Sigmoid colon (tissue), 7 donors: ENCODE measurements at places on chromosomes 16 and 17. TPM values are rescaled to one million over a fixed set of nuclear protein-coding genes. Genes with fewer than 3 reads are reported as not detected.

The TBC1D28 gene
- not detected for total RNA-seq

The SPNS2 gene
- total RNA-seq, result 10.8 TPM

DNA sequence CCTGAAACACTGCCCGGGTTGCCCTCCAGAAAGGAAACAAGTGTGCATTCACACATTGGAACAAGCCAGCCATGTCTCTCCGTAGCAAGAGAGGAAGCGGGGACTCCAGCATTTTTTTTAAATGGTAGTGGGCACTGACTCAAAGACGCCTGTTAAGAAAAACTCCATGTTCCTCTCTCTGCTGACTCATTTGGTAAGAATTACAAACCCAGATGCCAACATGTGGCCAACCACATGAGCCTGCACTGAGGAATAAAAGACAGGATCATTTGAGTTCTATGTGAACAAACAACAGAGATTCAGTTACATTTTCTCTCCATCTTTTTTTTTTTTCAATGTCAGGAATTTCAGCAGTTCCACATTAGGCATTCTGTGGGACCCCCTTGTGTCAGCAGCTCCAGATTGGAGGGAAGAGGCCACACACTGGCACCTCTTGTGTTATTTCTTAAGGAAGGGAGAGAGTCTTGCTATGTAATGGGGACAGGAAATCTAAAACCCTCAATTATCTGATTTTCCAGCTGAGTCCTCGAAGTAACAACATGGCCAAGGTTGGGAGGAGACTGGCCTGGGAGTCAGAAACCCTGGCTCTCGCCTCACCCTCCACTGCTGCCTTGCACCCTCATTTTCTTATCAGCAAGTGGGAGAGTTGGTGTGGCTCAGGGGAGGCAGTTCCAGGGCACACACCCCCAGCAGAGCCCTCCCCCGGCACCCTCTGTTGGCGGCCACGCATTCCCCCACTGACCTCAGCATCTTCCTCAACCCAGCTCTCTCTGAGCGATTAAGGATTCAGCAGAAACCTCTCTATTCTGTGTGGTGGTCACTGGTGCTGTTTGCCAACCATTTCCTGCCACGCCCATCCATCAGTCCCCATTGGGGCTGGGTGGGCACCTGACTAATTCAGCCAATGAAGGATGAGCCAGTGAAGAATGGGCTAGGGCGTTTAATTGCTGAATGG lies 173.0 kb downstream of the FOXL1 start:
- no peak for DNase-seq

DNA sequence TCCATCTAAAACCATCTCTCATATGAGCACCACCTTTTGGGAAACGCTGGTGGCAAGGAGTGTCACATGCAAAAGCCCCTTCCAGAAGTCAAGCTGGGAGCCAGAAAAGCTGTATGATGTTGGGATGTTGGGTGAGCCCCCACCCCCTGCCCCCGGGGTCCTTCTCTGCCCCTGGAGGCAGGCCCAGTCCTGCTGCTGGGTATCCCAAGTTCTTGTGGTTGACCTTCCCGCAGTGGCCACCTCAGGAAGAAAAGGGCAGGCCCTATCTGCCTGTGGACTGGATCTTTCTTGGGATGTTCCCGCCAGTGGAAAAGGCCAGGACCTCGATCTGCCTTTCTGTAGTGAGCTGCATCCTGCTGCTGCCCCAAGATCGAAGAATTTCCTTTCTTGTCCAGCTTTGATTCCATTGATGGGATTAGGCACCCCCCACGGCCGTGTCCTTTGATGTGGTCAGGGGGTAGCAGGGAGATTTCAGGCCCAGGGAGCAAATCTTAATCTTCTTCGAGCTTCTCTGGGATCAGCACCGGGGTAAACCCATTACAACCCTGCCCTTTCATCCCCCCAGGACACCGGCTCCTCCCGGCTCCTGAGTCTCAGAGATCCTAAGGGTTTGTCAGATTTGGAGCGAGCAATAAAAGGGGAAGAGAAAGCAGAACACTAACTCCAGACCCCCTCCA lies 165.6 kb downstream of the RAB11FIP4 start:
- DNase-seq, result no peak

- no peak for DNase-seq
Observed at GRCh38 chr17:185445-186138, 4.1 kb upstream of the DOC2B start.

DNA sequence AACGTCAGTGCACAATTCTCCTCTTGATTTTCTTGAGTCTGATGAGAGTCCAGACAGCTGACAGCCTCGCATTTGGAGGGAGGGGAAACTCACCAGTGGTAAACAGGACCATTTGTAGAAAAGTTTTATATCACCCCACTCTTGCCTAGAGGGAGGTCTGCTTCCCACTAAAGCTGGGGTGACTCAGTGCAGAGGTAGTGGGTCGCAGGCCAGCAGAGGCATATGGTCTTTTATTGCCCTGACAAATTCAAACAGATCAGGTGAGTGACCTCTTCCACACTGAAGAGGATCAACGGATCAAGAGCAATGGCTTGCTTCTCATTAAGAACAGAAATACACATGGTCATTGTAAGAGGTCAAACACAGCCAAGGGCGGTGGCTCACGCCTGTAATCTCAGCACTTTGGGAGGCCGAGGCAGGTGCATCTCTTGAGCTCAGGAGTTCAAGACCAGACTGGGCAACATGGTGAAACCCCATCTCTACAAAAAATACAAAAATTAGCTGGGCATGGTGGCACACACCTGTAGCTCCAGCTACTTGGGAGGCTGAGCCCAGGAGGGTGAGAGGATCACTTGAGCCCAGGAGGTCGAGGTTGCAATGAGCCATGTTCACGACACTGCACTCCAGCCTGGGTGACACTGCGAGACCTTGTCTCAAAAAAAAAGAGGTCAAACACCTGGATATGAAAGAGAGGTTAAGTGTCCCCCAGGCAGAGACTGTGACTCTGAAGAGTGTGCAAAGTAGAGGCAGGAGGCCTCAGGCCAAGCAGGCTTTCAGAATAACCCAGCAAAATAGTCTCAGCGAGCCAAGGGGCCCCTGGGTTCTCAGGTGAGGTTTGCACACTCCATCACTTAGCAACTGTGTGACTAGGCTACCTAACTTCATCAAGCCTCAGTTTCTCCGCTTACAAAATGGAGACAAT lies 56.5 kb upstream of the ERN1 start:
- no peak for DNase-seq

The CBX2 gene
- total RNA-seq, result 0.33 TPM

The SMIM5 gene
- total RNA-seq, result 4.6 TPM

- DNase-seq, result no peak
Observed at GRCh38 chr17:10003705-10004104, 98.6 kb upstream of the RCVRN start.
